Stimulated activated CD8-positive, alpha-beta memory T cell treated with anti-CD3 and anti-CD28 coated beads, Interleukin-12 subunit alpha, Interleukin-12 subunit beta, amount 100 ng/mL, for 4 hours (primary cell): ENCODE measurements at places on chromosomes 6 and 20.

GRCh38 chr6:73285674-73286283 lies 22.8 kb upstream of the KHDC1 start:
- DNase-seq, result no peak

DNA sequence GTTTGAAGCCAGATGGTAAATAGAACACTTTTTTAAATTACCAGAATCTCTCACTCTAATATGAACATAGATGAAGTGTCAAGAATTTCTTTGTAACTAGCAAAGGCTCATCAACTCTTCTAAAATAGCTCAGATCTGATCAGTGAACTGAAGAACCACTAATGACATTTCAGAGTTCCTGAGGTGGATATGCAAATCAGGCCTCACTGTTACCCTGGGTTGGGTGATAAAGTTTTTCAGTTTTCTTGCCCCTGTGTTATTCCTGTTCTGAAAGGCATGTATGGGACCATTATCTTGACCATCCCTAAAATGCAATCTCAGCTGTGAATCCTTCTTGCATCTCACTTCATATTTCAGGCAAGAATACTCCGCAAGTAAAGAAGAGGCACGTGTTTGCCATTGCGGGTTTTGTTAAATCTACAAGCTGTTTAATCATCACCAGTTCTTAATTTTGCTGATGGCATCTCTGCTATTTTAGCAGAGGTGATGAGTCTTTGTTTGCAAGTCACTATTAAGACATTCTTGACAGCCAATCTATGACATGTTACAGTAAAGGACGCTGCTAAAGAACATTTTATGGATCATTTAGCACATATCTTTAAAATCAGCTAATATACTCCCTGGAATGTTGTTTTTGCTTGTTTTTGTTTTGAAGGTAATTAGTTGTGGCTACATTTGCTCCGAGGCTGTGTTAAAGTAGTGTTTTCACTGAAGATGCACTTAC lies 47.9 kb downstream of the KHDC1L start:
- DNase-seq, result no peak

GRCh38 chr6:145026267-145026679 lies 709.0 kb downstream of the EPM2A start:
- no peak for DNase-seq

DNA sequence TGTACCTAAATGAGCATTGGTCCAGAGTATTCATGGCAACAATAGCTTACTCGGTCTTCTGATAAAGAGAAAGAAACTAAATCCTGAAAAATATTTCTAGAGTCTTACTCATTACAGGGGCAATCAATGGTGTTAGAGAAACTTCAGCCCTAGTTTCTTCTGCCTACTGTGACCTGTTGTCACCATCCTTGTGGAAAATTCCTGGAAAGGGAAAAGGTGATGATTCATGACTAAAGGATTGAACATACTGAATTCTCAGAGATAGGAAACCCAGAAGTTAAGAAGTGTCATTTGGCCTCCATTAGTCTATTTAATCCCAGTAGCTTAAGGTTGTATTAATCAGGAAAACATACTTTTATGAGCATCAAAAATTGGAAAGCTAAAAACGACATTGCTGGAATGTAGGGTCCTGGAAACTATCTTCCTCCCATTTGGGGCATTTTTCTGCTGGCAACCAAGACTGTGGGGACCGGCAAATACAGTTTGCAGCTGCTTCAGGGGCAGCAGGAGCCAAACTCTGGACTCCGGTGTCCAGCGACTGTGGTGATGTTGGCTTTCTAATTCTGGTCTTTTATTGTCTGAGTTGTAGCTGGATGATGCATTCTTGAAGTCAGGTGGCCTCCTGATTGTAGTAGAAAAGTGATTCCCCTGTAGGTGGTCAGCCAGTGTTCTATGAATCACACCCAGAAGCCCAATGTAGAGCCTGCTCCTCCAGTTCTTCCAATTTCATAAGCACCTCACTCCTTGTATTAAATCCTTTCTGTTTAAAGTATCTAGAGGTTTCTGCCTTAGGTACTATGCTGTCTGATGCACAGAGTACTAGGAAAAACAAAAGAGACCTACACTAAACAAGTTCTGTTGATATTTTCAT lies 67.6 kb downstream of the LCA5 start:
- no peak for DNase-seq

DNA sequence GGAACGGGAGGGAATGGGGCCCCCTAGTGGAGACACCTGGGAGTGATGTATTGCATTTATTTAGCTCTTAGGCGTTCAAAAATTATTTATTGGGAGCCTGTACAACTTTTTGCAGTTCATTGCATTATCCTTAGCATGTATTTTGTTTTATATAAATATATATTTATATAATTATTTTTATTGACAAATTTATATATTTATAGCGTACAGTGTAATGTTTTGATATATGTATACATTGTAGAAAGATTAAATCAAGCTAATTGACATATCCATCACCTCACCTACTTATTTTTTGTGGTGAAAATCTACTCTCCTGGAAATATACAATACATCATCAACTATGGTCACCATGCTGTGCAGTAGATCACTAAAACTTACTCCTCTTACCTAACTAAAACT lies 975 bp downstream of the SIRT5 start:
- no peak for DNase-seq

DNA sequence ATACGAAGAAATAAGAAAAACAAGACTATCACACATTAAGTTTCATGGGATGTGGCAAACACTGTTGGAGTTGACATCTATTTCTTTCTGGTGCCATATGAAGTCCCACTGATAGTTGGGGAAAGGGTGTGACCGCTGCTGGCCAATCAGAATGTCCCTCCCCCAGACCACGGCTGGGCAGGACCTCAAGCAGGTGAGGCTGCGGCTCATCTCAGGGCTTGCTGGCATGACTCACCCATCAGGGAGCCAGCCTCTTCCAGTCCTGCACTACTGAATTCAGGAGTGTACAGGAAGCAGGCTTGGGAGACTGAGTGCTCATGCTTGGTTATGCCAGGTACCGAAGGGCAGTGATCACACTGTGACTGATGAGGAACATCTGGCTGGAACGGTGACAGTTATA lies 18.9 kb downstream of the PREP start:
- DNase-seq, result no peak

DNA sequence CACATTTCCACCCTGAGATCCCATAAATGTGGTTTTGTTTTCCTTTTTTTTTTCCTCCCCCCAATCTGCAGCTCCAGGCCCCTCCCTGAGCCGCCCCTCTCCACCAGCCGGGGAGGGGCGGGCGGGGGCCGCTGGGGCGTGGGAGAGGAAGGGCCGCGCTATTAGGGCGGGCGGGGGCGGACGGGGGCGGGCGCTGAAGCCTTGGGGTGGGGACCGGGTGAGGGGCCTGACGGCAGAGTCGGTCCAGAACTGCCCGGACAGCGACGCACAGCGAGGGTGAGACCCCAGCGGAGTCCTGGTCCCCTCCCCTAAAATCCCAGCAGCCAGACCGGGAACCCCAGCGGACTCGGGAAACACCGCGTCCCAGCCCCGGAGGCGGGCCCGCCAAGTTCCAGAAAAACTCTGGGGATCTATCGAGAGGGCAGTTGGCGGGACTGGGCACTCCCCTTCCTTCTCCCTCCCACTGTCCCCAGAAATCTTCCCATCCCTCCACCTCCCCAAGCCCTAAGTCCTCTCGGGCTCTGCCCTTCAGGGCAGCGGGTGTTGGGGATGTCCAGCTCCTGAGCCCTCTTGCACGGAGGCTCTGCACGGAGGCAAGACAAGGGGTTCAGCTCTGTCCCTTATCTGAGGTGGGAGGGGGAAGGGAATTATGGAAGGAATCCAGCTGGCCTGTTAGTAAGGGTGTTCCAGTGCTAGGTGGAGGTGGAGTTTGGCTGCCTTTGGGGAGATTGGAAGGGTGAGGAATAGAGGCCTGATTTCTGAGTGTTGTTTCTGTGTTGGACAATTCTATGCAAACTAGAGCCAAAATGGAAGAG lies at the start of gene PRICKLE4:
Gene PRICKLE4, plus strand, starts transcription at position 232 of the 815 bp plus-strand sequence. CDS start 2,692 bp downstream, outside the sequence.
- DNase-seq, result no peak

- no peak for DNase-seq
These were observed 2.2 kb upstream of the ARHGAP40 start for GRCh38 chr20:38599410-38599882.

DNA sequence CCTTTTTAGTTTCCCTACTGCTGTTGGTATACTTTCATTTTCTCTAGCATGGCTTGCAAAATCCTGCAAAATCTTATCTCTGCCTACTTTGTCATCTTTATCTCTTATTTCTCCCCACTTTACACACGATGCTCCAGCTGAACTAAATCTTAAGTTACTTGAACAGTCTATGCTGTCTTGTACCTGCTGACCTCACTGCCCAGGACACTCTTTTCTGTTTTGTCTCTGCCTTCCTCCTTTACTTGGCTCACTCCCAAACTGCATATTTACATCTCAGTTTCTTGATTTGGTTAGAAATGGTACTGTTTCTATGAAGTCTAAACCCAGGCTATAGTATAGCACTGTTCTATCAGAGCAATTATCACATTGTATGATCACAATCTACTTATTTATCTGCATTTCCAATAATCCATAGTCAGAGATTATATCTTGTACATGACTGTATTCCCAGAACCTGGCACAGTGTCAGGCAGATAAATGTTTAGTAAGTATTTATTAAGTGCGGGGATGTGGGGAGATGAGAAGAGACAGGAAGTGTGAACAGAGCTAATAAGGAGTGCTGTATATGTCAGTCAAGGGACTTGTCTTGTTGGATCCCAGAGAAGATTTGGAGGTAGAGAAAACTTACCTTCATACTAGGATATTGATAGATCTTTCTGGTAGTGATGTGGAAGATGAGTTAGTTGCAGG lies 57.6 kb downstream of the ADGRG6 start:
- no peak for DNase-seq

GRCh38 chr6:144675231-144675861 lies 390.2 kb downstream of the UTRN start:
- no peak for DNase-seq

DNA sequence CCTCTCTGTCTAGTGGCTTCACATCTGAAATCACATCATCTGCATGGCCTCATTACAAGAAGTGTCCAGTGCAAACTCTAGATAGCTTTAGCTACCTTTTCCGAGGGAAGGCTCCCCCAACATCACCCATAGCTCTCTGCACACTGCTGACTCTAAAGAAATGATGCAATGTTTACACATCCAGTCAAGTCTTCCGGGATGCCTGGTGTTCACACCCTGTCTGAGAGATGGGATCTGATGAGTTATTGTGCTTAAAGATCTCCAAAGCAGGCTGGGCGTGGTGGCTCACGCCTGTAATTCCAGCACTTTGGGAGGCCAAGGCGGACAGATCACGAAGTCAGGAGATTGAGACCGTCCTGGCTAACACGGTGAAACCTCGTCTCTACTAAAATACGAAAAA lies 404.6 kb upstream of the IRAK1BP1 start:
- no peak for DNase-seq

DNA sequence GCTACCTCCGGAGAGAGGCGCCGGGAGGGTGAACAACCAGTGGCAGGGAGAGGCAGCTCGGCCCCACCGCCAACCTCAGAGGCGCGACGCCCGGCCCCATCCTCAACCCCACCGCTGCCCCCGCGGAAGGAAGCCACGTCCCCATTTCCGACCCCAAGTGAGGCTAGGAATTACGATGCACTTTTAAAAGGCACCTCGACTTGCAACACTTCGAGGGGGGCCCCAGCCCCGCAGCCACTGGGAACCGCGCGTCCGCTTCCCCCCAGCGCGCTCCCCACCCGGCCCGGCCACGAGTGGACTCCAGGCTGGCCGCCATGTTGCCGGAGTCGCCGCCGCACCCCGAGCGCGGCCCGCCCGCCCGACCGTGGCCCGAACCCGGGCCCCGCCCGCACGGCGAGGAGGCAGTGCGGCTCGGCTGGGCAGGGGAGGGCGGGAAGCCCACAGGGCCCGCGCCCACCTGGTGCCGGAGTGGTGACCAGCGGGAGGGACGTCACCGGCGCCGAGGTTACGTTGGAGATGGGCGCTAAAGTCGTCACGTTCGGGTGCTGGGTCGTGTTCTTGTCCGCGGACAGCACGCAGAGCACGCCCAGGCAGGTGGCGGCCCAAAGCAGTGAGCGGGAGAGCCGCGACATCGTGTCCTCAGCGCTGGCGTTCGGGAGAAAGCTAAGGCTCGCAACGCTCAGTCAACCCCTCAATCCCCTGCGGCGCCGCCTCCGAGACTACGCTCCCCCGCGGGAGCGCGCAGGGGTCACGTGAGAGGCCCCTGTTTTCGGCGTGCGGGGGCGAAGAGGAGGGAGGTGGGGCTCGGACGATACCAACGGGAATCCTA lies at the start of gene CD164:
Gene CD164, minus strand, starts transcription at position 721 of the 829 bp plus-strand sequence. Its CDS starts 89 bp downstream, at position 632.
- DNase-seq, result peak; percentile 89

GRCh38 chr20:39600871-39601270 lies 638.7 kb downstream of the DHX35 start:
- DNase-seq, result no peak

DNA sequence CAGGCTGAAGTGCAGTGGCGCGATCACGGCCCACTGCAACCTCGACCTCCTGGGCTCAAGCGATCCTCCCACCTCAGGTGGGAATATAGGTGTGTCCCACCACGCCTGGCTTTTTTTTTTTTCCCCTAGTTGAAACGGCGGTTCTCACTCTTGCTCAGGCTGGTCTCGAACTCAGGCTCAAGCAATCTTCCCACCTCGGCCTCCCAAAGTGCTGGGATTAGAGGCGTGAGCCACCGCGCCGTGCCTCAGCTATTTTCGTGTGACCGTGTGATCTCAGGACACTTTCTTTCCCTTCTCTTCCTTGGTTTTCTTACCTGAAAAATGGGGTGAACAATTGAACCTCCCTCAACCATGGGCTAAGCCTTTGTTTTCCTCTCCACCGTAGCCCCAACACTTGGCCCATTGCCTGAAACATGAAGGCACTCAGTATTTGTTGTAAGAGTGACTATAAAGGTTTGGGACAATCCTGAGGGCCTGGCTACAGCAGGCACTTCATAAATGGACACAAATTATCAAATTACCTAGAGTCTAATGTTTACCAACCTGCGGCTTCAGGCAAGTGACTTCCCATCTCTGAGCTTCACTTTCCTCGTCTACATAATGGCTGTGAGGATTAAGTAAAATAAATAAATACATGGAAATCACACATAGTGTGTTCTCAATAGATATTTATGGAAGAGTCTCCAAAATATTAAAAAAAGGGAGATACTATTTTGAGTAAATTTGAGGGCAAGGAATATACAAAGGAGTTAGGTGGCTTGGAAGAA lies 31.4 kb upstream of the ID1 start:
- DNase-seq, result no peak

- DNase-seq, result no peak
These were observed 107.0 kb downstream of the ERMARD start for GRCh38 chr6:169858293-169858934.

GRCh38 chr6:159101656-159102055 lies 56.9 kb upstream of the TAGAP start:
- no peak for DNase-seq

- DNase-seq, result no peak
These were observed 211.9 kb downstream of the GMDS start for GRCh38 chr6:2033544-2033943.

DNA sequence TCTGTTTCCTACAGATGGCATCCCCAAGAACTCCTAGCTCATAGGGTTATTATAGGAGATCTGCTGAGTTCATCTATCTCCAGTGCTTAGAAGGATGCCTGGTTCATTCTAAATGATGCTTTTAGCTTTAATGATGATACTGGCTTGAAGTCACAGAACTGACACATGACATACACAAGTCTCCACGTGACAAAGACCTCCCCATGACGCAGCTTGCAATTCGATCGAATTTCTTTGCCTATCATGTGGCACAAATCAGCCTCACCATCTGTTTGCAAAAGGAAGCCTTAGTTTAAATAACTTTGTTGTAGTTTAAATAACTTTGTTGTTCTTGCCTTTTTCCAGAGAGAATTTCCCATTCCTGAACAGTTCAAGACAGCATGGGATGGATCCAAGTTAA lies 44.1 kb upstream of the FAM8A1 start:
- no peak for DNase-seq

- no peak for DNase-seq
These were observed 19.7 kb downstream of the BCAS4 start for GRCh38 chr20:50814438-50815161.

GRCh38 chr20:52880997-52881396 lies 91.2 kb upstream of the TSHZ2 start:
- DNase-seq, result no peak
